ENCODE measurements at places on chromosomes 7 and 10. TPM values are rescaled to one million over a fixed set of nuclear protein-coding genes. Genes with fewer than 3 reads are reported as not detected.

- H3K36me3 ChIP-seq: no peaks in the 10 kb centered on the region
- peaks cover 10% of the 10 kb centered on the region for H3K27me3 ChIP-seq
- H3K4me3 ChIP-seq: no peak overlapping the region
- no peak overlapping the region for H3K27ac ChIP-seq
- H3K4me1 ChIP-seq: no peaks in the 10 kb centered on the region
These were observed 138.3 kb upstream of the FGFR2 start for GRCh38 chr10:121736315-121737130.

DNA sequence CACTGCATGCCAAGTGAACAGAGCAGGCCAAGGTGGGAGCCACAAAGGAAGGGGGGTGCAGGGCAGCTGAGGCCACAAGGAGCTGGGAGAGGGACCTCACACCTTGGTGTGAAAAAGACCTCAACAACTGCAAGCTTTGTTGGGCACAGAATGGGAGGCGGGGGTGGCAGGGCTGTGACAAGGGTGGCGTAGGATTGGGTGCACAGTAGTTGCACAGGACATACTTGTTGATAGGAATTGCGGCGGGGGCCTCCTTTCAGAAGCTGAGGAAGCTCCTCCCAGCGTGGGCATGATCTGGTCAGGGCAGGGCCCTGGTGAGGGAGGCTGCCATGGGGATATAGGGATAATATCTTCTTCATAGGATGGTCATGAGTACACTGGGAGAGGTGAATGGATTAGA is 25.8 kb downstream of the POLL start:
- no peaks in the 10 kb centered on the region for H3K36me3 ChIP-seq
- no peak overlapping the region for H3K27ac ChIP-seq
- H3K27me3 ChIP-seq: peaks cover 29% of the 10 kb centered on the region
- no peak for DNase-seq
- H3K4me3 ChIP-seq: no peak overlapping the region

DNA sequence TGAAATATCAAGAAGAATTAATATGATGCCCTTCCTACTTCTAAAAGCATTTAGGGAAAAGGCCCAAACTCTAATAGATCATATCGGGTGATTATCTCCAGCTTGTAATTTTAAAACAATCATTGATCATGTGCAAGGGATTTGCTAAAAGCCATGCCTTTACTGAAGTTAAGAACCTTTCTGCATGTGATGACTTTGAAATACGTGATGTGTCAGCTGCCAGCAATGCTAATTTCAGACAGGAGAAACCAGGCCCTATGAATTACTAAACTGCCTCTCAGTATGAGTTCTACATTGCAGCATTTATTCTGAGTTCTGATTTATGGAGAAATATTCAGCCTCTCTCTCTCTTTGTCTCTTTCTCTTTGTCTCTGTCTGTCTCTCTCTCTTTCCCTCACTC is 203.6 kb upstream of the AKR1E2 start:
- H3K4me1 ChIP-seq: no peaks in the 10 kb centered on the region
- no peak overlapping the region for H3K27ac ChIP-seq
- H3K36me3 ChIP-seq: no peaks in the 10 kb centered on the region
- no peaks in the 10 kb centered on the region for H3K27me3 ChIP-seq
- DNase-seq: no peak

DNA sequence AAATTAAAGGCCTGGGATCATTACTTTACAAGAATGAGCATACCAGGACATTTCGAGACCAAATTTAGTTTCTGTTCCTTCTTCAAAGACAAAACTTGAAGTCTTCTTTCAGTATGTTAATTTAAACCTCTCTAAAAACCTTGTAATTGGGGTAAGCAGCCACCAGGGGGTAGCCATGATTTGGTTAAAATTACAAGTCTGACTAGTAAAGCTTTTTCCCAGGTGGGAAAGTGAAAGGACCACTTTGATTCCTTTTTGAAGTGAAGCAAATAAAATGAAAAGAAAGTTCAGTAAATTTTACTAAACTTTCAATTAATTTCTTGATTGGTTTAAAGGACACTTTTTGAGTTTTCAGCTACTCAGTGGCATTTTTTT is 294.3 kb downstream of the BBS9 start:
- H3K27ac ChIP-seq: no peak overlapping the region
- no peak overlapping the region for H3K4me3 ChIP-seq
- peak; percentile 28 for DNase-seq

GRCh38 chr7:147304376-147304775 is 1187.8 kb downstream of the CNTNAP2 start:
- H3K4me3 ChIP-seq: no peak overlapping the region
- DNase-seq: no peak
- H3K4me1 ChIP-seq: no peaks in the 10 kb centered on the region
- H3K27me3 ChIP-seq: no peaks in the 10 kb centered on the region
- H3K36me3 ChIP-seq: no peaks in the 10 kb centered on the region
- H3K27ac ChIP-seq: no peak overlapping the region

DNA sequence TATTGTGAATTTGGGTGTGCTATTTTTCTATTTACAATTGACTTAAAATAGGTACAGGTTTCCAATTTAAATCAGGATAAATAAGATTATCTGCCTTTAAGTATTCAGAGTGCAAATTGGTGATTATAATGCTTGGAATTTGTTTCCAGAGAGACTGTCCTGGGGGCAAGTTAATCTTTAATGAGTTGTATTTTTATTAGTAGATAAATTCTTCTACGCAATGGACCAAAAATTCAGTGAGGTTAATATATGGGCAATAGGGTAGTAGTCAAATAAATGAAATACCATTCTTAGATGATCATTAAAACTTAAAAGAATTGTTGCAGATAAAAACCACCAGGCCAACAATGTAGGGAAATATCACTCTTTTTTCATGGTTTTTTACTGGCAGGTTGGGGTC is 3.4 kb downstream of the BICC1 start:
- no peak overlapping the region for H3K27ac ChIP-seq
- DNase-seq: no peak
- H3K27me3 ChIP-seq: no peaks in the 10 kb centered on the region
- H3K4me1 ChIP-seq: no peaks in the 10 kb centered on the region
- no peak overlapping the region for H3K4me3 ChIP-seq

DNA sequence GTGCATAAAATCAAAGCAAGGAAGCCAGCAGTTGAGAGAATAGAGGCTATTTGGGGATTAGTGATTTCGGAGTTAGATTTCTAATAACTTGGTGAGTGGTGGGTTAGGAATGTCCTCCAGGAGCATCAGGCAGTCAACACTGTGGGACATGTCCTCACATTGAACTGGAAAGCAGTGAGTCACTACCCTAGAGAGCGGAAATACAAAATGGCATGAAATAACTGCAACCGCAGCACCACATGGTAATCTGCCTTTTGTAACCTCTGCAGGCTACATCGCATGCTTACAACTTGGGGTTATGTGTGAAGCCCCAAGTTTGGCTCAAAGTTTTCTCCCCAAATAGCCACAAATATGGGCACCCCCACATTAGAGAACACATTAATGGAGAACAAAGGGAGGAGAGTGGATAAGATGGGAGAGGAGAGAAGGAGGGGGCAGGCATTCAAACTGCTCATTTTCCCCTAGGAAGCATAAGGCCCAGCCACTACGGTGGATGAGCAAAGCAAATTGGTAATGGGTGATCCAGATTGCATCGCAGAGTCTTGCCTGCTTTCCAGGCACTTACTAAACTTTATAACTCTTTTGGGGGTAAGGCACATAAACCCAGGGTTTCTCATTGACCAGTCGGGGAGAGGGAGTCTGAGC is 22.0 kb upstream of the SLF2 start:
- no peak overlapping the region for H3K4me3 ChIP-seq
- no peak overlapping the region for H3K27ac ChIP-seq
- H3K27me3 ChIP-seq: no peaks in the 10 kb centered on the region
- H3K4me1 ChIP-seq: no peaks in the 10 kb centered on the region
- no peak for DNase-seq

EIF4EBP2 gene
- total RNA-seq: 77.1 TPM

TMEM209 gene
- 21.8 TPM for total RNA-seq

ANXA8L1 gene
- not detected for total RNA-seq

Measured in colonic mucosa (tissue), 4 donors.